ENCODE measurements at places on chromosomes 12 and 14. TPM values are rescaled to one million over a fixed set of nuclear protein-coding genes. Genes with fewer than 3 reads are reported as not detected.
A peak's percentile ranks its signal among the peaks of the same experiment; 100 is the strongest.

CCDC175 gene
- total RNA-seq = not detected

NR2C1 gene
- 35.2 TPM for total RNA-seq

DNA sequence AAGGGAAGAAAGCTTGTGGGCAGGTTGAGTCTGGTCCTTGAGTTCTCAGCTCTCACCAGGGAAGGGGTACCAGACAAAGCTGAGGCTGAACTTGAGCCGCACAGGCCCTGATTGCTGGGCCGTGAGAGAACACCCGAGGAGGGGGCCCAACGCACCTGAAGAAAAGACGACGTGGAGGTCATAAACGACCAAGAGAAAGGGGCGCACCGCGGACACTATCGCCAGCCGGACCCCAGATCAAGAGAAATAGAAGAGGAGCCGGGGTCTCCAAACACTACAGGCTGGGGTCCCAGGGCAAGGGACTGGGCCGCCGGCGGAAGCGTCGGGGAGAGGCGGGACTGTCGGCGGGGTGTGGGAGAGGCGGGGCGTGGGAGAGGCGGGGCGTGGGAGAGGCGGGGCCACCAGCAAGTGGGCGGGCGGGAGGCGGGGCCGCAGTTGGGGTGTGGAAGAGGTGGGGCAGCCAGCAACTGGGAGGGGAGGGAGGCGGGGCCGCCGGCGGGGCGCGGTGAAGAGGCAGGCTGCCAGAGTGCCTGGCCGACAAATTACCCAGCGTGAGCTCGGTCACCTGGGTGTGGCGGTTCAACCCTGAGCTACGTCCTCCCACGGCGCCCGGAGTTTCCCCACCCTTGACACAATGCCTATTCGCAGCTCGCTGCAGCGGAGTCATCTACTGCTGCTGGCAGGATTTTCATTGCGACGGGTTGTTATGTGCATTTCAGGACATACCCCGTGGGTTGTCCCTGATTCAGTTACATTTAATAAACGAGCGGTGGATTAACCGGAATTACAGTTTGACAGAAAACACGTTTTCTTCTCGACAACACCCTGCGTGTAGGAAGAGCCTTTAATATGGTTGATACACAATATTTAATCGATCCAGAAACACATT, 15.5 kb upstream of the NEMF start:
- DNase-seq = peak; percentile 98

GRCh38 chr14:71913342-71913741, 18.9 kb upstream of the RGS6 start:
- no peak for DNase-seq

KLRC4 gene
- total RNA-seq = 2.1 TPM

DNA sequence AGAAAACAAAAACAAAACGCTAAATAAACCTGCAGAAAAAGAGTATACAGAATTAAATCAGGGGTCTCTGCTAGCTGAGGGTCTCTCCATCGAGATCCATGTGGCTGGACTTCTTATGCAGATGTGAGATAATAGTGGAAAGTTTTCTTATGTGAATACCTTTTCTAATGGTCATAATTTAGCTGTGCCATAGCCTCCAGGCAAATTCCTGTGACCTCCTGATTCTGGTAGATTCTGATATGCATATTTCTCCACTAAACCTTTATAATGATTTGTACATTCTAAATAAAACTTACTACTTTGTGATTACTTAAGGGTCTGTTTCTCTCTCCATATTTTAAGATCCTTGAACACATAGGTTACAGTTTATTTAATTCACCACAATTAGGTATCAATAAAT, 1002.6 kb downstream of the GALC start:
- no peak for DNase-seq

EFS gene
- 2.1 TPM for total RNA-seq

CLEC7A gene
- total RNA-seq = 3.6 TPM

- DNase-seq = peak; percentile 40
Observed at GRCh38 chr12:57237932-57238853, 8.7 kb downstream of the SHMT2 start.

GRCh38 chr12:13857750-13858149, 123.7 kb downstream of the GRIN2B start:
- DNase-seq = no peak

DNA sequence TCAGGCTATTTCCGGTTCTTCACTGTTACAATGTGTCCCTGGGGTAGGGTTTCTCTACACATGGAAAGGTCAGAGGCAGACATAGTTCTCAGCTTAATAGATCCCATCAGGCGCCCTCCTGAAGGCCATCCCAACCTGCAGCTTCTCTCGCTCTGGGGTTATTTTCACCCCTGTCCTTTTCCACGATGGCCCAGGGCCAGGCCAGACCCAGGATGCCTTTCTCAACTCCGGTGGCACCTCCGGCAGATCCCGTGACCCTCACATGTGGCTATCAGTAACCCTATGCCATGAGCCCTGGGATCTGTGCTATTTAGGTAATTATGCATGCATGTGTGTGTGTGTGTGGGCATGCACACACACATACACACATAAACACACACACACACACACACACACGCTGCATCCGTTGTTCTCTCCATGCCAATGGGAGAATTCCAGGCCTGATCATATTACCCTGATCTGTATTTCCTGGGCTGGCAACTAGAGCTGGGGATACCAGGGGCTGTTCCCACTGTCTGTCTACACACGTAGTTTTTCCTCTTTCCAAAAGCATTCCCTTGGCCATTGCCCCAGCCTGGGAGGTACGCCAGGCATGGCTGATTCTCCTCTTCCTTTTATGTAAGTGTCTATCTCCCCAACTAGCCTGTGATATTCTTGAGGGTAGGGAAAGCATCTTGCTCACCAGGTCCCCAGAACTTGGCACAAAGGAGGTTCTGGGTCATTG, 51.2 kb upstream of the NOS1 start:
- no peak for DNase-seq

- no peak for DNase-seq
Observed at GRCh38 chr12:96261557-96261956, 67.4 kb downstream of the ELK3 start.

DACT1 gene
- 3.5 TPM for total RNA-seq

- DNase-seq = no peak
Observed at GRCh38 chr12:70719071-70719470, 81.8 kb upstream of the PTPRB start.

KIF26A gene
- total RNA-seq = 1.7 TPM

ADCY6 gene
- total RNA-seq = 104 TPM

TTC7B gene
- 7.5 TPM for total RNA-seq

DNA sequence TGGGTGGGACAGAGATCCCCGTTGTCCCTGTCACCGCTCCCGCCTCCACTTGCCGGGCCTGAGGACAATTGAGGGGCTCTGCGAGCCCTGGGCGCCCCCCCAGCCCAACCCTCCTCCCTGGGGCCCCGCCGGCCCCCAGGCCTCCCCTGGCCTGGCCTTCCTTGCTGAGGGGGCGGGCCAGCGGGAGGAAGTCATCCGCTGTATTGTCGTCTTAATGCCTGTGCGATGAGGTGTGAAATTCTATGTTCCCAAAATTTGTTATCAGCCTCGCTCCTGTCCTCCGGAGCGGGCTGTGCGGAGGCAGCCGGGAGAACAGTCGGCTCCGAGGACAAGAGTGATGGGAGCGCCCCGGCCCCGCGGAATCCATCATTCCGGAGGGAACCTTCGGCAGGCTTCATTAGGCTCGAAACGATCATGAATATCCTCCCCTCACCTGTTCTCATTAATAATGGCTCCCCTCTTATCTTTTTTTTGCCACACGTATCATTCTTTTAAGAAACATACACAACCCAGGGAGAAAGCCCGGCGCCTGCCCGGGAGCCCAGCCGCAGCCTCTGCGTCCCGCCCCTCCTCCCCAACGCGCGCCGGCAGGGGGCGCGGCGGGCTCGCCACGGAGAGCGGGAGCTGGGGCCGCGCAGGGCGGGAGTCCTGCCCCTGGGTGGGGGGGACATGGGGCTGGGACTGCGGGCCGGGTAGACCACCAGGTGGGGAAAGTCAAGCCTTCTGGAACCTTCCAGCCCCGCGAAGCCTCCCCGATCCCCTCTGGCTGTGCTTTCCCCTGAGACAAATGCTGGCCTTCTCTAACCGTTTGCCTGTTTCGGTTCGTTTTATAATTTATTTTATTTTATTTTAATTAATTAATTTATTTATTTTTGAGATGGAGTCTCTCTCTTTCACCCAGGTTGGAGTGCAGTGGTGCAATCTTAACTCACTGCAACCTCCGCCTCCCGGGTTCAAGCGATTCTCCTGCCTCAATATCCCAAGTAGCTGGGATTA, 17.1 kb upstream of the DLK1 start:
- DNase-seq = no peak

DNA sequence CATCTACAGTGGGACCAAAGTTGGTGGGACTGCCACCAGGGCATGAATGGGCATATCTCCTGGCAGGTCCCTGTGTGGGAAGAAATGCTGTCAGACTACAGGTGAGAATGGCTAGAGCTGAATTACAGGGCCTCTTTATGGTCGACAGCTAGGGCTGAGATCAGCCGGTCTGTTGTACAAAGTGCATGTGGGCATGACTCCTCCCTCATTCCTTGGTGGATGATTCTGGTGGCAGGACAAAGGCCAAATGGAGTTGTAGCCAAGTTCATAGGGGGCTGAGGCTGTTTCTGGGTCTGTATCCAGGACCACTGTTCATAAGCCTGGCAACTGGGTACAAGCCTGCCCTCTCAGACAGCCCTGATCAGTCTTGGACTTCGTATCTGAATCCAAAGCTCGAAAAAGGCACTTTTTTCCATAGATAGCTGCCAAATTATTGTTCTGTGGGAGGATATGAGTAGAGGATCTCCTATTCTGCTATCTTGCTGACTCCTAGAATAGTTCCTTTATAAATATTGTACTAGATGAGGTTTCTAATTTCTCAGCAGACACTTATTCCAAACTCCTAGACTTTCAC, 460.8 kb downstream of the TMEM117 start:
- DNase-seq = peak; percentile 63

SCNN1A gene
- total RNA-seq = 134 TPM

DNA sequence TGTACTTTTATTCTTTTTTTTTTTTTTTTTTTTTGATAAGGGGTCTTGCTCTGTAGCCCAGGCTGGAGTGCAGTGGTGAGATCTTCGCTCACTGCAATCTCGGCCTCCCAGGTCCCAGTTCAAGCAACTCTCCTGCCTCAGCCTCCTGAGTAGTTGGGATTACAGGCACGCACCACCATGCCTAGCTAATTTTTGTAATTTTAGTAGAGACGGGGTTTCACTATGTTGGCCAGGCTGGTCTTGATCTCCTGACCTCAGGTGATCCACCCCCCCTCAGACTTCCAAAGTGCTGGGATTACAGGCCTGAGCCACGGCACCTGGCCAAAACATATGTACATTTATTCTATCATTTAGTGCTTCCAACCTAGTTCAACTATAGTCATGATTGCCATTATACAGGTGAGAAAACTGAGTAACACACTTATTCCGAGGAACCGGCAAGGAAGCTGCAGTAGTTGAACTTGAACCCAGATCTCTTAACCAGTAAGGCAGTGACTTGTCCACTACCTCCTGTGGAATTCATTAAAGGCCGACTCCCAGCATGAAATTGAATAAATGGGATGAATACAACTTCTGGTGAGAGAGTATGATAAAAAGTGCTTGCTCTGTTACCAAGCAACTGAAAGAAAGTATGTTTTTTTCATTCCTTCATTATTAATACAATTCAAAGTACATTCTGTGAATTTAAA, 755 bp upstream of the ATF7IP start:
- no peak for DNase-seq

GRCh38 chr14:81427348-81428058, 27.4 kb upstream of the STON2 start:
- DNase-seq = no peak

JKAMP gene
- 24.8 TPM for total RNA-seq

DNA sequence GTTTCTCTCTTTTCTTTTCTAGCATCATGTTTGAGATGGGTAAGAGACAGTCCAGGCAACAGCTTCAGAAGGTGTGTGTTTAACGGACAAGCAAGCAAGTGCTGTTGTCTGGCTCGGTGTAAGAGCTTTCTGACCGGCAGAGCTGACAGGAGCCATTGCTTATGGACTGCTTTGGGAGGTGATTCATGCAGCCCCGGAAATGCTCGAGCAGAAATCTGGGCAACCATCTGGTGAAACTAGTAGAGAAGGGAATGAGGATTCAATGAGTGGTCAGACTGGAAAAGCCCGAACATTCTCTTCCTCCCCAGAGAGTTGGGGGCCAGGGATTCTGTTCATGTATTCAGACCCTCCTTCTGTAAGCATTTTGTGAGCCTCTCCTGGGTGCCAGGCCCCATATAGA, 24.4 kb downstream of the TUNAR start:
- no peak for DNase-seq

- peak; percentile 29 for DNase-seq
Observed at GRCh38 chr12:124422570-124423523, 128.0 kb downstream of the RFLNA start.

ZNF385A gene
- 10.7 TPM for total RNA-seq

GLS2 gene
- total RNA-seq = 2.3 TPM

OTX2 gene
- not detected for total RNA-seq

GRIP1 gene
- total RNA-seq = 1.7 TPM

ADGRD1 gene
- 42.9 TPM for total RNA-seq

NOC4L gene
- 47.0 TPM for total RNA-seq

- DNase-seq = no peak
Observed at GRCh38 chr14:69002069-69002468, 23.0 kb upstream of the ACTN1 start.

DNA sequence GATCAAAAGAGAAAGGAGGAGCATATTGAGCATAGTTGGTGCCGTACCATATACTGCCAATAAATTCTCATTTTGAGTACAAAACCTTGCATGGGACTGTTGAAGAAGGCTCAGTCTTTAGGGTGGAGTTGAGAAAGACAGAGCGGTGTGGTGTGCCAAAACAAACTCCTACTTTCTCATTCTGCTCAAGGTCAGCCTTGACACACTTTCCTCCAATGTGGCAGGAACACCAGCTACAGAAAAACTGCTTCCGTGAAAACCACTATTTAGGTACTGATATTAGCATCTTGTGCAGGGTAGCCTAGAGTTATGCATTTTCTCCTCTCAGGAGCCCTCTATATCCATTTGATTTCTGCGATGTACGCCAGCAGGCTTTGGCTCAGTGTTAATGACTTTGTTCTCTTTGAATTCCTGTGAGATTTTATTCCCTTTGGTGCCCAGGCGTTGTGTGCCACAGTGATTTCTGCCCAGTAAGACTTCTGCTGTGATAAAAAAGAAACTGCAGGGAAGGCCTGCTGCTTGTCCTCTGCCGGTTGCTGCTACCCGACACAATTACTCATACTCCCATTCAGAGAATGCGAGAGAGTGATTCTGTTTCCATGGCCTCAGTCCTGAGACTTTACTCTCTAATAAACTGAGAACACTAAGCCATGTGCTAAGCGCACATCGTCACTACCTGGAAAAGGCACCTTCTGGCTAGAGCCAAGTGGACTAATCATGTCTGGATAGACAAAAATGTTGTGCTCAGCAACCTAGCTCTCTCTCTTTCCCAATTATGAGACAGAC, 88.3 kb upstream of the MDM1 start:
- DNase-seq = no peak

GRCh38 chr12:120941846-120942405, 36.4 kb upstream of the HNF1A start:
- DNase-seq = no peak

- DNase-seq = no peak
Observed at GRCh38 chr12:32120419-32120818, 13.8 kb downstream of the BICD1 start.

KLRK1 gene
- 3.3 TPM for total RNA-seq
